ENCODE measurements at places on chromosomes 6 and 20.

DNA sequence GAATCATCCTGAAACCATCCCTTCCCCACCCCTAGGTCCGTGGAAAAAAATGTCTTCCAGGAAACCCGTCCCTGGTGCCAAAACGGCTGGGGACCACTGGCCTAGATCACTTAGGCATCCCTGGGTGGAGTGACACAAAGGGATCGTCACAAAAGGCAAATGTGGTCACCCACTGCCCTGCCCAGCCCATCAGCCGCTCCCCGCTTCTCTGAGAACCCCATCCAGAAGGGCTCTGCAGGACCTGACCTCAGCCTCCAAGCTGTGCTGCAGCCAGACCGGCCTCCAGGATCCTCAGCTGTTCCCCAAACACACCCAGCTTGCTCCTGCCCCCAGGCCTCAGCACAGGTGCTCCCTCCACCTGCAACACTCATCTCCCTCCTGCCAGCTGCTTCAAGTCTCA lies 61.6 kb downstream of the PREX1 start:
- DNase-seq: no peak

DNA sequence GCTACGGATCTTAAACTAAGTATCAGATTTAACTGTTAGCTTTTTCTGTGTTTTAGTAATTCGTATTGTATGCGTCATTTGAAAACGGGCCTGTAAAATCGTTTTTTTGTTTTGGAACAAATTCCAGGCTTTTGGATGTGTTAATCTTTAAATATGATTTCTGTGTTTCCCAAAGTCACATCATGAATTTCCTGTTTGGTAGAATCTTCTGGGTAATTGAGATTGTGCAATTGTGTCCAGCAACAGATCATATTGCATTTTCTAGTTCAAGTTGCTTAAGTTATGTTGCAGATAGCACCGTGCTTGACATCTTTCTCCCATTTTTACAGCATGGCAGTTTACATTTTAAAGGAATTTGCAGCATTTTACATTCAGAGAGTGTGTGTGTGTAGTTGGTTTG lies 1.9 kb downstream of the MAPK14 start:
- no peak for DNase-seq

DNA sequence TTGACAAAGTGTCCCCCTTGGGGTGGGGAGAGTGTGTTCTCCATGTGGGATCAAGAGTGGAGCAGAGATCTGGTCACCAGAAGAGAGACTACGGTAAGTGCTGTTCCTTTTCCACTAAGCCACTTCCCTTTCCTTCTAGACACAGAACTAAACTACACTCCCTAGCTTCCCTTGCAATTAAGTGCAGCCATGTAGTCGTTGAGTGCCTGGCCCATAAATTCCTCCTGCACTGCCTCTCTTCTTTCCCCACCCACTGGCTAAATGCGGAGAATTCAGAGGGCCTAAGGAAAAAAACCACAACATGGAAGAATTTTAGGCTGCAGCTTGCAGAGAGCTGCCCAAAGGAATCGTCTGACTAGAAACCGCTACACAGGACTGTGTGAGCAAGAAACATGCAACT lies 1.5 kb downstream of the WDR27 start:
- DNase-seq: no peak

DNA sequence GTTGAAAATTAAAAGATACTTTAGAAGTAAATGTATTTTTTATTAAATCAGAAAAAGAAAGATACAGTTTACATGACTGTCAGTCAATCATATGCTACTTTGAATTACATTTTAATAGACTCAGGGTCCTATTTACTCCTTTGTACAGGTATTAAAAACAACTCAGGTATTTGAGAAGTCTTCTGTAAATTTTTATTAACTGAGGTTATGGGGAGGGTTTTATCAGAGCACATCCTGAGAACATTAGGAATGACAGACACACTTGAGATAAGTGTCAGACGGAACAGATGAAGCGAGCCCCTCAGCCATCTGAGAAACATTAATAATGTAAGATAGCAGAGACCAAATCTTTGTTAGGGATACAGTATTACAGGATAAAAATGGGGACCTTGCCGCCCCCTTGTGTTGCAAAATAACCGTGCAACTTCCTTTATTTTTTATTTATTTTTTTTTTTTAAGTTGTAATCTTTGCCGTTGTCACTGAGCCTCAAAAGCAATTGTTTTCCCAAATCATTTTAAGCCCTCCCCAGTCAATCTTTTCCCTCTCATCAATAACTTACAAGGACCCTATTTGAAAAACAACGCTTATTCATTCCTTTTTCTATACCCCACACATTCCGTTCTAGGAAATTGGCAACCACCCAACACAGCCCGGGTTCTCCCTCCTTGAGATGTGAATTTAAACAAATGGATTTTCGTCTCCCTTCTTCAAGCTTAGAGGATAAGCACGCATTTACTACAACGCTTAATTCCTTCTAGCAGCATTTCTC lies 126.7 kb downstream of the BCAS1 start:
- no peak for DNase-seq

GRCh38 chr6:107026965-107027364 lies 1.0 kb upstream of the MTRES1 start:
- no peak for DNase-seq

GRCh38 chr6:56741472-56741871 lies 98.8 kb upstream of the DST start:
- no peak for DNase-seq

GRCh38 chr20:49765846-49766541 lies 46.6 kb upstream of the SLC9A8 start:
- DNase-seq: no peak

DNA sequence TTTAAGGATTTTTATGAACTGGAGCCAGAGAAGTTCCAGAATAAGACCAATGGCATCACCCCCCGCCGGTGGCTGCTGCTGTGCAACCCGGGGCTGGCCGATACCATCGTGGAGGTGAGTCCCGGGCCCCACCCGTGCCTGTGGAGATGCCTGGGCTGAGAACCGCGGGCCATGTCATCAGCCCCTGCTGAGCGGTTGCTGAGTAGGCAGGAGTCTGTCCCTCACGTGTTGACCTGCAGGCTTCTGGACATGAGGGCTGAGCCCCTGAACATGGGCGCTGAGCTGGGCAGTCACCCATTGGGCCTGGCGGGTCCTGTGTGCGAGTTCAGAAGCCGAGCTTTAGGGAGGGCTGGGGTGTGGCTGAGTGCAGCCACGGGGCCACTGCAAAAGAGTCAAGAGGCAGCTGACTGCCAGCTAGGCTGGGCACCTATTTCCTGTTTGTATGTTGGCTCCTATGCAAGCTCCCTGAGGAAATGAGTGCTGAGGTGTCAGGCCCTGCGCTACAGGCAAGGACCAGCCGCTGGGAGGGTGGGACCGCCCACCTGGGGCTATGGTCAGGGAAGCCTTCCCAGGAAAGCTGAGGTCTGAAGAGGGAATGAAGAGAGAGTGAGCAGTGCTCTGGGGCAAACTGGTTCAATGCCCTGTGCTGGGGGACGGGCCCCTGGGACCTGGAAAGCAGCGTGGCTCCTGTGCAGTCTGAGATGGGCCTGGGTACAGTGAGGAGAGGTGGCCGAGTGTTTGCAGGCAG lies 34.3 kb downstream of the PYGB start:
- DNase-seq: no peak

GRCh38 chr6:92339936-92340640 lies 1079.3 kb downstream of the EPHA7 start:
- no peak for DNase-seq

- no peak for DNase-seq
These were observed 72.5 kb downstream of the ATP9A start for GRCh38 chr20:51695574-51696303.

DNA sequence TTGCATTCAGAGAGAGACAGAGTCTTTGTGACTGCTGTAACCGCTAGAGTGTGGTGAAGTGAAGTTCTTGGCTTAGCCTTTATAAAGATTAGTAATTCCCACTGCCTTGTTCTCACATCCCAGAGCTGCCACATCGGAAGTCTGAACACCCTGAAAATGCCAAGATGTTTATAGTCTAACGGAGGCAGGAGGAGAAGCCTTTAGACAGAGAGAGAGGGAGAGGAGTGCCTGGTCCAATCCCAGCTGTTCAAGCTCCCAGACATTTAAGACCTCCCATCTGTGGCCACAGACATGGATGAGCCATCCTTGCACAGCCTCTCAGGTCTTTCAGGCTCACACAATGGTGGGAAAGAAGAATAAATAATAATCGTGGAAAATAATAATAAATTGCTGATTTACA lies 1422.8 kb upstream of the EYS start:
- DNase-seq: no peak

DNA sequence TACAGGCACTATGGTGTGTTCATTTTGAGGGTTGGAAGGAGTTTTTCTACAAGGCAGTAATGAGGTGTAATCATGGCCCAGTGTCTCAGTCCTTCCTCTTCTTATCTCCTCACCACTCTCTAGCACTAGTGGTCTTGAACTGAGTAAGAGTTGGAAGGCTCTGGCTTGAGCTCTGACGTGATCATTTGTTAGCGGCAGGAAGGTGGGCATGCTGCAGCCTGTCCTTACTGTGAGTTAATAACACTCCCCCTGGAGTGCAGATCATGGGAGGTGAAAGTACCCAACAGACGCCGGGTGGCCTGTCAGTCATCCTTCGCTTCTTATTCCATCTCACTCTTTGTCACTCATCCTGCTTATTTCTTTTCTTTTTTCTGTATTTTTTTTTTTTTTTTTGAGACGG lies 356.9 kb downstream of the CDKAL1 start:
- DNase-seq: no peak

GRCh38 chr6:113122060-113122459 lies 735.1 kb upstream of the MARCKS start:
- no peak for DNase-seq

DNA sequence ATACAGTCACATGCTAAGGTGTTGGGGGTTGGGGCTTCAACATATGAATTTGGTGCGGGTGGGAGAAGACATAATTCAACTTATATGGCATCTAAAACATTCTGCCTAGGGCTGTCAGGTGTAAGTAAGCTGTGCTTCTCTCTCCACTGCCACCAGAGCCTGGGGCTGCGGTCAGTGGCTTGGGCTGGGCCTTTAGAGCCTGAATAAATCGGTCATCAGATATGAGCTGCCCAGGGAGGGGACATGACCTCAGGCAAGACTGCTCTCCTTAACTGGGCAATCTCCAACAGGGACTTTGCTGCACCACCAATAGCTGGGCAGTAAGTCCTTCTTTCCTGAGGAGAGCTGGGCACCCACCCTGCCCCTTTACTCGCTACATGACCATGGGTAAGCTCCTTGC lies 24.9 kb upstream of the SIRPA start:
- no peak for DNase-seq

DNA sequence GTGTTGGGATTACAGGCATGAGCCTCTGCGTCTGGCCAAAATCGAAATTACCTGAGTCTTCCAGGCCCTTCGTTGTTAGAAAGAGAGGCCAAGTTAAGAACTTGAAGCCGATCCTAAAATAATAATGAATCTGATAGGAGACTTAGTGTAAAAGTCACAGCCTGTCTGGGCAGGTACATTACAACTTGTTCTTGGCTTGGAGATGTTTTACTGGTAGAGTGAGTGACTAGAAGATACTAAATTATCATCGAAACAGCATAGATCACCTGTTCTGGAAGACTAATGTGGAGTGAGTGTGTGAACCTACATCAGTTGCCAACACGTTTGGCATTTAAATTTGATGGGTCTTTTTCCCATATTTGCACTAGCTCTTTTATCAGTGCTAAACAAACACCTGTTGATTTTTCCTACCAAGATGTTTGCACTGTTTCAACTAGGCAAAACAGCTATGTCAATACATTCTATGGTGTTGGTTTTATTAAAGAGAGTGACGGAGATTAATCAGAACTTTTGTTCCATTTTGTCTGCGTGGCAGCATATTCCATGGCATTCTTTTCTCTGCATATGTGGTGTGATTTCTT lies 4.6 kb upstream of the TMEM217 start:
- DNase-seq: no peak

GRCh38 chr20:3818155-3819151 lies 1.9 kb upstream of the AP5S1 start:
- no peak for DNase-seq

- DNase-seq: no peak
These were observed 7.2 kb upstream of the SRF start for GRCh38 chr6:43163899-43164298.

DNA sequence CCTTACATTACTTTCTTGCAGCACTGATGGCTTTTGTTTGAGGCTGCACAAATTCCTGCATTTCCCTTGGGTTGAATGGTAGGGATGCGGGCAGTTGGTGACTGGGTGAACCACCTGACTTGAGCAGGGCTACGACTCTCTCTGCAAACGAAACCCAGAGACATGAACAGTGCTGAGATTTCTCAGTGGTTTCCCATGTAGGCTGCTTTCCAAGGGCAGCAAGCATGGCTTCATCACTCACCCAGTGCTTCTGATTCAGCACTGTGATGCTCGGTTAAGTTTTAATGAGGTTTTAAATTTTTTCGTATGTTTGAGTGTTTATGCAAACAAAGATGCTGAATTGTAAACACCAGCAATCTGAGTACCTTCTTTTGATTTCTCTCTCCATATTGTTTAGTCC lies 127.2 kb downstream of the MTHFD1L start:
- no peak for DNase-seq

GRCh38 chr6:160222491-160222890 lies 36.1 kb downstream of the SLC22A2 start:
- no peak for DNase-seq

GRCh38 chr6:34961574-34961973 lies 72.5 kb downstream of the ANKS1A start:
- no peak for DNase-seq

DNA sequence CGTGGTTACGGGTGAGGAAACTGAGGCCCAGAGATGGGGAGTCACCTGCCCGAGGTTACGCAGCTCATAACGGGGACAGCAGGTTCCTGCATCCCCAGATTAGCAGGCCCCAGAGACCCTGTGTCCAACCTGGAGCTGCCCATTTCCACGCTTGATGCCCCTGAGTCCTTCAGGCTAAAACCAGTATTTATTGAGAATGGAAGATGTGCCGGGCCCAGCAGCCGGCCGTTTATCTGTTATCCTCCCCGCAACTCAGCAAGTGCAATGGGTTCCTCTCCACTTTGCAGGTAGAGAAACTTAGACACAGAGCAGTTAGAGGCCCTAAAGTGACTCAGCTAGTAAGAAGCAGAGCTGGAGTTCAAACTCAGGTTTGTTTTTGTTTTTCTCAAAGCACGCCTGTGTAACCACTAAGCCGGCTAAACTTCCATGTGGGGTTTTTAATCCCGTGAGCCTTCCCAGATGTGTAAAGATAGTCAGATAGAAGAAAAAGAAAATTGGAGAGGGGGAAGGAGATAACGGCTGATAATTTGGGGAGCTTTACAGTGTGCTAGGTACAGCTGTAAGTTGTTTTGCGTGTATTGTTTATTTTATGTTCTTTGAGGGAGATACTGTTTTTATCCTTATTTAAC lies 775 bp downstream of the PFDN4 start:
- no peak for DNase-seq
